MV-4-11 (cell line): ENCODE measurements at places on chromosomes 1 and 21.

GRCh38 chr1:9400425-9401079, 107.9 kb downstream of the SPSB1 start:
- DNase-seq = no peak

DNA sequence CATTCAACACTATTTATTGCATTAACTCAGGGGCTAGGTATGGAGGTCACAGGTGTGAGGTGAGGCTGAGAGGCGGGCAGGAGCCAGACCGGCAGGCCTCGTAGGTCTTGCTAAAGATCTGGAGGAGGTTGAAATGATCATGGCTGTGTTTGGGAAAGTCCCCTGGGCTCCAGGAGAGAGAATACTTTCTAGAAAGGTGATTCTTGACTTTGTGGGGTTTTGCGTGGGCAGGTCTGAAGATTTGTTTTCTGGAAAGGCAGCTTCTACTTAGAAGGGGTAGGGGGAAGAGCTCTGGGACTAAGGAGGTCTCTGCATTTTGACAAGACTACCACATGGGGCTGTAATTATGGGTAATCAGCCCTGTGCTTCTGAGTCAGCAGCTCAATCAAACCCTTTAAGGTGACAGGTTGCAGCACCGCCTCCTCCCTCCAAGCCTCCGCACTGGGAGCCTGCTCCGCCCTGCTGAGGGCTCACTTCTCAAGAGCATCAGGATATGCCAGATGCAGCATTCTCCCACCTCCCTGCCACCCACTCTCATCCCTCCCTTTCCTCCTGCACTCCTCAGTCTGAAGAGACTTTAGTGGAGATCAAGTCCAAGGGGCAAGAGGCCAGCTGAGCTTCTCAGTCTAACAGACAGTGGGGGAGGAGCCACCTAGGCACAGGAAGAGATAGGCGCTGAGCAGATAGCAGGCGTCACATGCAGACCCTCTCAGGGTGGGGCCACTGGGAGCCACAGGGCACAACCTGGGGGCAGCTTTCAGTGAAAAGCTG, 30.5 kb downstream of the SLC30A1 start:
- no peak for DNase-seq

DNA sequence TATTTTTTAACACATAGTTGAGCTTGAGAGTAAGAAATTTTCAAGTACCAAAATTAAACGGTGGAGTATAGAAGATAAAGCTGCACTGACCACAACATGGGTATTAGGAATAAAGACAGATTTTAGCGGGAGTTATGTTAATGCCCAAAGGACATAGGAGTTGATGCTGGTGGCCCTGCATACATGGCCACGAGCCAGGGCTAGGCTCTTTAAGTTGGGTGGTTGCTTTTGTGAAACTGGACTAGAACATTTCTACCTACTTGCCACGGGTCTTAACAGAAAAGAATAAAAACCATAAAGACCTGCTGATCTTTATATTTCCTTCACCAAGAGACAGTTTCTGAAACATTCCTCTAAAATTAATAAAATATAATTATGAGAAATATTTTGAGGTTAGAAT, 14.9 kb downstream of the EDEM3 start:
- DNase-seq = no peak

DNA sequence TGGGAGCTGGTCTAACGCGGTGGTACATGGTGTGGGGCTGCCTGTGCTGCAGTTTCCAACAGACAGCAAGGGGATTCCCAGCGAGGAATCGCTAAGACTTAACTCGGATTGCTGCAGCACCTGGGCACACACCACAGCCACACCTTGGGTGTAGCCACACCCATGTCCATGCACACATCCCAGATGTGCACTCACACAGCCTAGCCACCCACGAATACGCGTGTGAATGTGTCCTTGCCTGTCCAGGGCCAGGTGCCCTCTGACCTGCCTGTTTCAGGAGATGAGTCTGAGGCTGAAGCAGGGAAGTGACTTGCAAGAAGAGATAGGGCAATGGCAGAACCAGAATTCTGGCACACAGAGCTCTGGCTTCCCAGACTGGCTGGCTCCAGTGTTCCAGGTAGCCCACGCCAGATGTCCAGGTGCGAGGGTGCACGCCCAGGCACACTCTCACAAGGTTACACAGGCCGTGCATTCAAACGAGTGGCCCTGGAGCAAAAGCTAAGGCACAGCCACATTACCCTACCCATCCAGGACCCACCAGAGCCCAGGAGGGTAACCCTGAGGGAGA, 272.7 kb downstream of the TRABD2B start:
- no peak for DNase-seq
